ENCODE measurements at places on chromosomes 6 and 20.

DNA sequence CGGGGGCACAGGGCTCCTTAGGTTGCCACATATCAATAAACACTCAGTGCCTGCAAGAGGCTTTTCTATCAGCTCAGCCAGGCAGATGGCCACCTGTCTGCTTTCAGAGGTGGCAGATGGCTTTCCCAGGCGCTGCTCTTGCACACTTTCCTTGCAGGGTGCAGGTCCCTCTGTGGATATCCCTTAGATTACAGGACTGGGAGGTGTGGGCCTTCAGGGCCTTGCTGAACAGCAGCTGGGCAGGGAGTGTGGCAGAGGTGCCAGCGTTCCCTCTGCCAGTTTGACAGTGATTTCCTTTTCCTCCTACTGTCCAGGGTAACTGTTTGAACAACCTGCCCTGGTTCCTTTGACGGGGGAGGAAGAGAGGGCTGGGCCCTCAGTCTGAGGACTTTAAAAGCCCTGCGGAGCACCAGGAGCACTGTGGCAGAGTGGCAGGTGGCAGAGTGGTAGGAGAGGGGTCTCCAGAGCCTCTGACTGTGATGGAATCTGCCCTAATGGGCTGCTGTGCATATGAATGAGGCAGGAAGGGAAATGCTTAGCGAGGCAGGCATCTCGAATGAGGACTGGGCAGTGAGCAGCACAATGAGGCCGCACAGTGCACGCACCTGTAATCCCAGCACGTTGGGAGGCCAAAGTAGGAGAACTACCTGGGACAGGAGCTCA is 34.2 kb downstream of the ABHD12 start:
- no peak for DNase-seq

GRCh38 chr20:22758815-22759214 is 174.4 kb upstream of the FOXA2 start:
- no peak for DNase-seq

- no peak for DNase-seq
These were observed 13.3 kb upstream of the TCFL5 start for GRCh38 chr20:62874964-62875344.

DNA sequence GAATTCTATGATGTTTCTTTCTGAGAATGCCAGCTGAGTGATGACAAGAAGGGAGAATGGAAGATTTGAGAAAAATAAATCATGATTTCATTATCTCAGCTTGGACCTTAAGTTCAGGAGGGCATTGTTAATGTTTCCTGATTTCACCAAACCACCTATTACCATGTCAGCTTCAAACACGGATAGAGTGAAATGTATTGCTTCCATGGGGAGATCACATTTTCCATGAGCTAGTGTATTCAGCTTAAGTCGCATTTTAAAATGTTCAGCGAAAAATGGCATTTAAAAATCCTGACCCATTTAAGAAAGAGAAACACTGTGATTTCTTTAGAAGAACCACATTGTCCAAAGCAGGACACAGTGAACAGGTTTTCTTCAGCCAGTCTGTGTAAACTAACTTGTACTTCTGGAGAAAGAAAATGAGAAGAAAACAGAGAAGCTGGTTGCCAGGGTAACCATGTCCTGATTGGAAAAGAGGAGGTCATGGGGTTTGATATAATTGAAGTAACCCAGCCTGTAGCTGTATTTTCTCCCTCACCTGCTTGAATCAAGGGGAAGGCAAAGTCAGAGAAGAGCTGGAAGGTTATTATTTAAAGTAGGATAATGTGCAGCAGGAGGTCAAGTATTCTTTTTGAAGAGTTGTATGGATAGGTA is 684.1 kb upstream of the NRSN1 start:
- no peak for DNase-seq

DNA sequence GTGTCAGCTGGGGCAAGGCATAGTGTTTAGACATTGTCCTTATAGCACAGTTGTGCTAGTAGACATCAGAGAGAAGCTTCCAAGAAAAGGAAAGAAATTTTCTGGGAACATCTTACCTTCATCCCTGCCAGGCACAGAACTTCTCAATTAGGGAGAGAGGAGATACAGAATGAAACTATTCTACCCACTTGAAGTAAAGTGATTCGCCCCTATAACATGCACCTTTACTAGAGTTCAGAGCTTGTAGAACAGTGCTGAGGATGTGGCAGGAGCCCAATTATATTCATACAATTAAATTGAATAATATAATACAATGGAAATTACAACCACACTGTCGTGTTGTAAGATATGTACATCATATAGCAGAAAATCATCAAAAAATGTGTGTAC is 1063.9 kb upstream of the CITED2 start:
- DNase-seq: no peak

DNA sequence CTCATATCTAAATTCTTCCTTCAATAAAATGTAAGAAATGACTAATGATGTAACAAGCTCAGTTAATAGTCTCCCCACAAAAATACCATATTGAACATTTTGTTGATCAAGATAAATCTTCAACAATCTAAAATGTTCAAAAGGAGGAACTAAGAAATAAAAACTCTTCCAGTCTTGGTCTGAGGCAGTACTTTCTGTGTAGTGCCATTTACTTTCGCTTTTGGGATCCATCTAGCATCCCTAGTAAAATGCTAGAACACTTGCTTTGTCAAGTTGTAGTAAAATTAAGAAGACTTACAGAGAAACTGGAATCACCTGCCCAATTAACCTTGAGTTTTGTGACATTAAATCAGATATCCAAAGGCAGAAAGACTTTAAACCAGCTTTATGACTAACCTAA is 246.4 kb downstream of the KHDRBS2 start:
- DNase-seq: no peak

- no peak for DNase-seq
These were observed 220.5 kb downstream of the SYNE1 start for GRCh38 chr6:152416652-152417051.

- no peak for DNase-seq
These were observed 522.9 kb downstream of the CDH26 start for GRCh38 chr20:60480950-60481742.

- no peak for DNase-seq
These were observed 449.0 kb downstream of the QKI start for GRCh38 chr6:163863565-163863964.

- no peak for DNase-seq
These were observed 855 bp downstream of the BYSL start for GRCh38 chr6:41922154-41922553.

GRCh38 chr20:63375438-63375837 is 14.3 kb upstream of the CHRNA4 start:
- DNase-seq: no peak

DNA sequence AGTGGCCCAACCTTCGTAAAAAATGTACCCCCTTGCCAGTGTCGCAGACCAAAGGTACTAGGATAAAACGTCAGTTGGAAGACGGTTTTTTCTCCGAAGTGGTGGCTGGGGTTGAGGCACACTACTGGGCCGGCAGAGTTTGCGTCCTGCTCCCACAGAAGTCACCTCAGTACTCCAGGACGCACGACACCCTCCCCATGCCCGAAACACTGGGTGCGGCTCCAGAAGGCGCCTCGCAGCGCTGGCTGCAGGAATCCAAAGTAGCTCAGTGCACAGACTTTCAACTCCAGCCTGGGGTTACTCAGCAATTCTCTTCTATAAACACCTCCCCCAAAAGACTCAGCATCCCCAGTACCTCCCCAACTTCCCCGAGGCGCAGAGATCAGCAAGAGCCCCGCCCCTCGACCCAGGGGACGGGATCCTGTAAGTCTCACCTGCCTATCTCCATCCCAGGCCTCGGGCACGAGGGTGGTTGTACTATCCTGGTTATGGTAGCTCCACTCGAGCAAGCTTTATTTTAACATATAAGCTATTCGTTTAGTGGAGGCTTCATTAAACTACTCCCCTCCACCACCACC is 88.2 kb downstream of the ZFP64 start:
- DNase-seq: no peak

DNA sequence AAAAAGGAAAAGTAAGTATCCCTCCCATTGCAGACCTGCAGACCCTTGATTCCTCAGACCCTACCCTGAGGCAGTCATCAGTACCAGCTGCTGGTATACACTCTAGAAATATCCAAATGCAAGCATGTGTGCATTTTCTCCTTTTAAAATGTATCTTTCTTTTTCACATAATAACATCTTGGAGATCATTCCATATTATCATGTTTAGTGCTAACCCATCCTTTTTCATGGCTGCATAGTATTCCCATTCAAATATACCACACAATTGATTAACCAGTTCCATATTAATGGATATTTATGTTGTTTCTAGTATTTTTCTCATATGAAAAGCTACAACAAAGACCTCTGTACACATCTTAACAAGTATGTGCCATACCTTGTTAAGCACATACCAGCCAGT is 70.8 kb downstream of the BLOC1S5 start:
- no peak for DNase-seq

DNA sequence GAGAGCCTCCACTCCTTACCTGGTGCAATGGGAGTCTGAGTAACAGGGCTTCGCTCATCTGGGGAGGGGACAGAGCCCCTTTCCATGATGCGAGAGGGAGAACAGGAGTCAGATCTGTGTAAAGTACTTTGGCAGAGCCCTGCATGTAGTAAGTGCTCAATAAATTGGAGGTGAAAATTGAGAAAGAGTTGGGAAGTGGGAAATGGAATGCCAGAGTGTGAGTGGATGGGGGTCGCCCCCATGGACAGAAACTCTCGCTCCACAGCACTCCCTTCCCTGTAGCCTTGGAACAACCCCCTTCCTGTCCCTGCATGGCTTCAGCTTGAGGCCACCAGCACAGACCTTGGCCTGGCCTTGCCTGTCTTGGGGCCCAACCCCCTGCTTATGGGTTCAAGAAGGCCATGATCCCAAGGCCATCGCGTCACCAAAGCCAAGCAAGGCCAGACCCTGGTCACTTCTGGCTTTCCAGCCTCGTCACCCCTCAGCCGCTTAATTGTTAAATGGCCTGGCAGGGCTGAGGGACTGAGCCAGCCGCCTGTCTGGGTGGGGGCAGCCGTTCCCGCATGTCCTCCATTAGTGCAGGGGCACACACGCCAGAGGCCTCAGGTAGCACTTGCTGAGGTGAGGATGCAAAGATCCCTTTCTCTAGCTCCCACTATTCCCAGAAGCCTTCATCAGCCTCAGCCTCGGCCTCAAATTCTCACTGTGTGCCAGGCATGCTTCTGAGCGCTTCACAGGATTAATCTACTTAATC is 93.7 kb upstream of the PTPN1 start:
- no peak for DNase-seq

- DNase-seq: no peak
These were observed 156.7 kb upstream of the THEMIS start for GRCh38 chr6:128057541-128057940.

DNA sequence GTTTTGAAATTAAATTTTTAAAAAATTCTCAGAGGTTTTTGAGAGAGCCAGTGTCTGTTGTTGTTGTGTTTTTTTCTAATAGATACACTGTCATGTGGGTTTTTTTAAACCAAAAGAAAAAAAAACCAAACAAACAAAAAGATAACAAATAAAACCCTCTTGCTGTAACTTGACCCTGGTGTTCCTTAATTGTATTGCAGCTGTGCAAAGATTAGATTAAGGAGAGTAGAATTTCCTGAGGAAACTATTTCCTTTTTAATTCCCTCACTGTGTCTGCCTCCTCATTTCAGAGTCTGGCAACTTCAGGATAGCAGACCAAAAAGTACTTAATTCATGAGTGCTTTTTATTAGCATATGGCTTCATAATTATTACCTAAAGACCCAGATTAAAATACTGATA is 281.9 kb downstream of the EPM2A start:
- no peak for DNase-seq

GRCh38 chr6:106546691-106547414 is 82.4 kb downstream of the RTN4IP1 start:
- no peak for DNase-seq

GRCh38 chr6:136181861-136182260 is 68.2 kb downstream of the MTFR2 start:
- DNase-seq: no peak

GRCh38 chr6:22087960-22088706 is 208.7 kb downstream of the PRL start:
- no peak for DNase-seq

DNA sequence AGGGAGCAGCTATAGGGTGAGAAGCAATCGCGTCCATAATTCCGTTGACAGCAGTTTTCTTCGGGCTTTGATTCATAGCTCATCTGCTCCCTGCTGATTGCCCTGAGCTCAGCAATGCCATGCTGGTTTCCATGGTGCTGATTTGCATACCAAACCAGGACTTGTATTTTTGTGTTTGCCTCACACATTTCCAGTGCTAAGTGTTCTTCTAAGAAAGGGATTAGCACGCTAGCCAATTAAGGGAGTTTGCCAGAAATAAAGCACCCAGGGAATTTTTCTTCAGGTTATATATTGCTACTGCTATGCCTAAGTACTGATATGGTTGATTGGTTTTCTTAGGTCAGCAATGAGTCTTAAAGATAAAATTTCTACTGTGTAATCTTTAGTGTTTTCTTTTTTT is 177.6 kb downstream of the PLCB1 start:
- DNase-seq: no peak

GRCh38 chr6:22173311-22173710 is 123.5 kb downstream of the PRL start:
- no peak for DNase-seq

Data from T-cell (primary cell).